SK-MEL-5 (cell line): ENCODE measurements at places on chromosomes 3 and 15.

DNA sequence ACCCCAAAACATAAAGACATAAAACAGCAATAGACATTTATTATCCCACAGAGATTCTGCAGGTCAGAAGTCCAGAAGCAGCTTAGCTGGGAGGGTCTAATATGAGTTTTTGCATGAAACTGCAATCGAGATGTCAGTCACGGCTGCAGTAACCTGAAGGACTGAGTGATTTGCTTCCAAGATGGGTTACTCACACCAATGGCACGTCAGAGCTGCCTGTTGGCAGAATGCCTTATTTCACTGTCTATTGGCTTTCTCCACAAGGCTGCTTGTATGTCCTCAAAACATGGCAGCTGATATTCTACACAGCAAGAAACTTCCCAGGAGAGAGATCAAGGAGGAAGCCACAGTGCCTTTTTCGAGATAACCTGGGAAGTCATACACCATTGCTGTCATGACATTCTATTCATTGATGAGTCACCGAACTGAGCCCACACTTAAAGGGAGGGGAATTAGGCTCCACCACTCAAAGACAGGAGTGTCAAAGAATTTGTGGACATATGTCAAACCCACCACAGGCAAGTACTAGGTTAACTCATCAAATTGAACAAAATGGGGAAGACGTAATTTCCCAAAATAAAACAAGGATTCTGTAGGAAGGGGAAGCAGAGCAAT is 122.2 kb downstream of the SYNPR start:
- DNase-seq: no peak

- no peak for DNase-seq
Observed at GRCh38 chr3:194890091-194890490, 204.4 kb downstream of the FAM43A start.

GRCh38 chr3:15321349-15321748 is 11.0 kb downstream of the SH3BP5 start:
- no peak for DNase-seq

DNA sequence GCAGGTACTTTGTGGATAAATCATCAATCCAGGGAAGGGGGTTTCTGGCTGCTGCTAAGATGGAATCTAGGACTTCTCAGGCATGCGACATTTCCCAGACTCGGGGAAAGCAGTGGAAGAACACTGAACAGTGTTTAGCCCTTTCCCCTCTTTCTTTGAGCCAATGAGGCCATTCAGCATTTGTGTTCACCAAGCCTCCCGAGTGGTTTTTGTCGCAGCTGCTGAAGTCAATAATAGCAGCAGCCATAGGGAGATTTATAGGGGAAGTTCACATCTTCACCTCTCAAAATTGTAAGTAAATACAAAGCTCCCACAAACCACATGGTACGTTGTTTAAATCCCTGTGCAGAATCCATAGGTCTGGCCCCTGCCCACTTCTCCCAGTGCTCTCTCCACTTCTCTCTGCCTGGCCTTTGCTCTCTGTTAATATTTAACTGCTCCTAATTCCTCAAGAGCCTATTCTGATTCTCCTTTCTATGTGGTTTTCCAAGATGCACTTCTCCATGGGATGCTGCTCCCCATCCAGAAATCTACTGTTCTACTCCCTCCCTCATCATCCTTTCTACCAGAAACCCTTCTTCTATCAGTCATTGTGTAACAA is 230.7 kb downstream of the SHQ1 start:
- no peak for DNase-seq

- DNase-seq: peak; percentile 81
Observed at GRCh38 chr15:64681424-64682024, 93.9 kb downstream of the RBPMS2 start.

DNA sequence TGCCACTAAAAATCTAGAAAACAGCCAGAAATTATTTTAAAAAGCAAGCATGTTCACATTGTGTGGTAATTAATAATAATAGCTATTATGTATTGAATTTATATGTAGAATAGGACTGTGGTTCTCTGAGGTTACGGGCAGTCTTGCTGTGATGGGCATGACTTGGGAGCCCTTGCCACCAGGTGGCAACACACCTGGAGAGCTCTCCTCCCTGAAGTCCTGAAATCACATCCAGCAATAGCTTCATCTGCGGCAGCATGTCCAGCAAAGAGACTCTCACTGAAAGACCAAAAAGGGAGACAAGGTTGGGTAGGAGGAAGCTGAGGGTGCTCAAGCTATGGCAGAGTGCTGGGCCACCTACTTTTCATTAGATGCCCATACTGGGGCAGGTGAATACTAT is 206.8 kb upstream of the IL12A start:
- DNase-seq: no peak

GRCh38 chr3:58092521-58092920 is 84.3 kb downstream of the FLNB start:
- no peak for DNase-seq

- DNase-seq: no peak
Observed at GRCh38 chr3:60065227-60065868, 1015.5 kb upstream of the CFAP20DC start.

GRCh38 chr3:185371306-185372074 is 8.6 kb downstream of the MAP3K13 start:
- DNase-seq: no peak

GRCh38 chr3:151008699-151009098 is 36.2 kb upstream of the CLRN1 start:
- peak; percentile 68 for DNase-seq

- DNase-seq: no peak
Observed at GRCh38 chr15:84785053-84785452, 32.1 kb upstream of the ALPK3 start.

DNA sequence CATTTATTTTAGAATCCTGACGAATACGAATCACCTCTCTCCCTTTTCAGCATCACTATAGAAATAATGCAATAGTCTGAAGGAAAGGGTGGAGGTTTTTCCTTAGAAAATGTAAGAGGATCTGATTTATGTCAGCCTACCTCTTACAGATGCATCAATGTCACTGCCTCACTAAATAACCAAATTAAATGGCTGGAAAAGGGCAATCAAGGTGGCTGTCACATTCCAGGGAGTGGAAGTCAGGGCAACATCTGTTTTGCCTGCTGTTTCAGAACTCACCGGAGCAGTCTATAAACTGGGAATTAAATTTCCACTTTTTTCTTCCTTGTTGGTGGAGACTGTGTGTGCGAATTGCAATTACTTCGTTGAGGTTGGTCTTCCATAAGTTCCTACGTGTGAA is 299.3 kb upstream of the PDZRN3 start:
- no peak for DNase-seq
